NCI-H1105 (cell line): ENCODE measurements at places on chromosomes 12 and 14.

DNA sequence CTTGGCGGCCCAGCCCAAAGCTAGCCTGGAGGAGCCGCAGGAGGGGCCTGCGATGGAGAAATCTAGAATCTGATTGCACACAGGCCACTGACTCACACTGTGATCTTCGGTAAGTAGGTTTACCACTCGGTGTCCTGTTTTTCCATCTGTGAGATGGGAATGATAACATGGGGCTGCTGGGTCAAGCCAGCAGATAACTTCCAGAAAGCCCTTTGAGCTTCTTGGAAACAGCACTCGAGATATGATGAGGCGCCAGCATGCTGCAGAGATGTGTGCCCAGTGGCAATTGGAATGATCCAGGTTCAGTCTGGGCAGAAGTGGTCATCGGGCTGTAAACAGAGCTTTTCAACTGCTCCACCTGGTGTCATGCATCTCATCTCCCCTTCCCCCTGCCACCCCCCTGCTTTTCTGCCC is 771.3 kb upstream of the TBX3 start:
- DNase-seq: no peak

DNA sequence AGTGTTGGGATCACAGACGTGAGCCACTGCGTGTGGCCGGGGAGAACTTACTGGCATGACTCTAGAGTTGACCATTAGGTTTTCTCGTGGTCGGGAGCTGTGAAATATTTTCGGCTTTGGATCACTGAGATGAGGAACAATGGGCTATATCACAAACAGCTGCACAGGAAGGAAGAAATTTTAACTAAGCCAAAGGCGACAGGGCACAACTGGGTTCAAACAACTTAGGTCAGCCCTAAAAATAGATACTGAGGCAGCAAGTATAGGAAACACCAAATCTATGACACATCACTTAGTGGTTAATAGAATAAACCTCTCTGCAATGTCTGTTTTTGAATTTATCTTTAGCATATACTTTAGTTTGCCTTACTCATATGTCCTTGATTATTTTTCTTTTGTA is 162.9 kb downstream of the LRIG3 start:
- no peak for DNase-seq

DNA sequence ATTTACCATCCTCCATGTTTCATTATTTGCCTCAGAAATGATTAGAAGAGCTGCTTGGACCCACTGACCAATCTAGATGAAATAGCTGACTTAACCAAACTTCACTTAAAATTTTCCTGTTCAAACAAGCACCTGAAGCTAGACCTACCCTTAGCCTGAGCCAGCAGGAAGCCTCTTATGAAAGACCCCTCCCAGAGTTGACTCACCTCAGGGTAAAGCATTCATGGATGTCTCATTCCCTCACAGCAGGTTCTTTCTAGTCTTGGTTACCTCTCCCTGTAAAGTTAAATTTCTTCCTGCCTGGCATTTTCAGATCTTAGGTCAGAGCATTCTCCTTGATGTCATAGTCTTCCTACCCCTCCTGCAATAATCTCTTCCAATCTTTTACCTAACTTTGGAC is 1209.8 kb downstream of the FLRT2 start:
- no peak for DNase-seq

GRCh38 chr12:125065919-125066570 is 810 bp downstream of the AACS start:
- no peak for DNase-seq

DNA sequence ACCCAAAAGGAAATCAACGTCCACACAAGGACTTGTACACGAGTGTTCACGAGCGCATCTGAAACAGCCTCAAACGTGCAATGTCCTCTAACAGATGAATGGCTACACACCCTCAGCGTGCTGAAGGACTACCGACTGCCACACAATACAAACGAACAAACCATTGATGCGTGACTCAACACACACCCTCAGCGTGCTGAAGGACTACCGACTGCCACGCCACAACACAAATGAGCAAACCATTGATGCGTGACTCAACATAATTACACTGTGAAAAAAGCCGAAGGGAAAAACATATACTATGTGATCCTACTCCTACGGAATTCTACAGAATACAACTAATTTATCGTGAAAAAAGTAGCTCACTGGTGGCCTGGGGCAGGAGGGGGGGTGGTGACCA is 25.1 kb upstream of the BTBD6 start:
- DNase-seq: no peak

- no peak for DNase-seq
Observed at GRCh38 chr12:25189656-25190055, 5.3 kb downstream of the DNAI7 start.

- no peak for DNase-seq
Observed at GRCh38 chr14:66944872-66945271, 244.4 kb upstream of the GARIN2 start.

- DNase-seq: no peak
Observed at GRCh38 chr14:64906022-64906421, 8.2 kb upstream of the CHURC1 start.

DNA sequence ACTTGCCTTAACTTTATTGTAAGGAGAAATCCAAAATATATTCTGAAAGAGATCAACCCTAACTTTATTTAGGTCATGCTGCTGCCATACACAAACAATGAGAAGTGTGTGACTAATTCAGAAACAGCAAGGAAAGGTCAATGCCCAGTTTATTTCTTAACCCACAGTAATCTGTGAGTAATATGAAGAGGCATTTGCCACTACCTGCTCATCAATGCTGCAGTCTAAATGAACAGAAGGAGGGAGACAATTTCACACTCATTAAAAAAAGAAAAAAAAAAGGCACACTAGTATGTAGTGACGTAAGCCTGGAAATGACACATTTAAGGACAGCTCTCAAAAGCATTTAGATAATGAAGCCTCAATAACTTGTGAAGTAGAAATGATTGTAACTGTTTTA is 90.5 kb upstream of the FOXN3 start:
- no peak for DNase-seq

DNA sequence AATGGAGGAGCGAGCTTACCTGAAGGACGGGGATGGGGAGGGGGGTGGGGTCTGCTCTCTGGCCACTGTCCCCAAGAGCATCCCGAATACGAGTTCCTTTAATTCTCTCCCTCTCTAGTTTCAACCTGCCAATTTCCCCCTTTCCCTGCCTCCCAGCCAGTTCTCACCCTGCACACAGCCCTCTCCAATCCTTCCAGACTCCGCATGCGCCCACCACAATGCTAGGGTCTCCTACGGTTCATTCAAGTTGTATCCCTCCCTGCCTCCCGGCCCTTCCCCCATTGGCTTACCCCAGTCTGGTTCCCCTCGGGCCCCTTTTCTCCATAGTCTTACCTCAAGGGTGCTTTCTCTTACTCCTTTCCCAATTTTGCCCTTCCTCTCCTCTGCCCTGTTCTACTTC is 708 bp upstream of the IGFBP6 start:
- no peak for DNase-seq

DNA sequence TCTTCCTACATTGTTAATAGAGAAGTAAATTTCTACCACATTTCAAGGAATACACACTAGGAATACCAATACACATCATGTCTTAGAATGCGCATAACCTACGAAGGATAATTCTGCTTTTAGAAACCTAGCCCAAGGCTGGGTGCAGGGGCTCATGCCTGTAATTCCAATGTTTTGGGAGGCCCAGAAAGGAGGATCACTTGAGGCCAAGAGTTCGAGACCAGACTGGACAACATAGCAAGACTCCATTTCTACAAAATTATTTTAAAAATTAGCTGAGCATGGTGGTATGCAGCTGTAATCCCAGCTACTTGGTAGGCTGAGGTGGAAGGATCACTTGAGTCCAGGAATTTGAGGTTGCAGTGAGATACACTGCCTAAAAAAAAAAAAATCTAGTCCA is 206.9 kb downstream of the SOX5 start:
- DNase-seq: no peak

DNA sequence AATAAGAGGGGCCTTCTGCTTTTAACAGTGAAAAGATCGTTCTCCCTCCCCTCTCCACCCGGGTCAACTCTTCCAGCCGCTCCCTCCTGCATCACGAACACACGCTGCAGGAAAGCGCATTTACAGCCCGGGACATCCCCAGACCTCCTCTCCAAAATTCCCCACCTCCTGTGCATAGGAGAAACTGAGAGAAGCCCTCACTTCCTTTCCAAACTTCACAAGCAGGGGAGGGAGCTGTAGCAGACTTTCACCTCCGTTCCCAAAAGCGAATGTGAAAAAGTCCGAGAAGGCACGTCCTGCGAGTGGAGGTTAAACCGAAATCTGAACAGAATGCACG is 513 bp downstream of the BCAT1 start:
- DNase-seq: no peak

DNA sequence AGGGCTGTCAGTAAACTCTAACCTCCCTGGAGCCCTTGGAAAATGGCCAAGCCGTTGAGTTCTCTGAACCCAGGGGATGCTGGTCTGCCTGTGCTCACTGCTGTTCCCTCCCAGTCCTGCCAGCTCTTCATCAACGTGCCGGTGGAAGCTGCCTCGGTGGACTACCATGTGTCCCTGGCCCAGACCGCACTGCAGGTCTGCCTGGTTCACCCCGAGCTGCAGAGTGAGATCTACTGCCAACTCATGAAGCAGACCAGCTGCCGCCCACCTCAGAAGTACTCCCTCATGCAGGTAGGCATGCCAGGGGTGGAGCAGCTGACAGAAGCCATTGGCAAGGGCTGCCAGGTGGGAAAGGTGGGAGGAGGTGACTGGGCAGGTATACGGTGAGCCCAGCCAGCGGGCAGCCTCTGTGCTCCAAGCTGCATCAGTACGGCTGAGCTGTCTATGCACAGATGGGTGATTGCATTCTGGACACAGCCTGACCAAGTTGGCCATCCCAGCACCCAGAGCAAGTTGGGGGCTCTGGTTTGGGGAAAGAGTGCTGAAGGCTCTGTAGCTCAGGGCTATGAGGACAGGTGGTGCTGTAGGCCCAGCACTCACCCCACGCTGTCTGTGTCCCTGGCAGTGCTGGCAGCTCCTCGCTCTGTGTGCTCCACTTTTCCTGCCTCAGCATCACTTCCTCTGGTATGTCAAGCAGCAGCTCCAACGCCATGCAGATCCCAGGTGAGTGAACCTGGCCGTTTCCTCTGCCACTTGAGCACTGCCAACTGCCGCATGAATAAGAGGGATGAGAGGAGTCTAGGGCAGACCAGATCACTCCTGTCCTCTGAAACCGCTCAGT is 21.9 kb downstream of the PIGH start:
- DNase-seq: peak; percentile 7

- DNase-seq: no peak
Observed at GRCh38 chr12:85843606-85844310, 7.5 kb upstream of the RASSF9 start.

DNA sequence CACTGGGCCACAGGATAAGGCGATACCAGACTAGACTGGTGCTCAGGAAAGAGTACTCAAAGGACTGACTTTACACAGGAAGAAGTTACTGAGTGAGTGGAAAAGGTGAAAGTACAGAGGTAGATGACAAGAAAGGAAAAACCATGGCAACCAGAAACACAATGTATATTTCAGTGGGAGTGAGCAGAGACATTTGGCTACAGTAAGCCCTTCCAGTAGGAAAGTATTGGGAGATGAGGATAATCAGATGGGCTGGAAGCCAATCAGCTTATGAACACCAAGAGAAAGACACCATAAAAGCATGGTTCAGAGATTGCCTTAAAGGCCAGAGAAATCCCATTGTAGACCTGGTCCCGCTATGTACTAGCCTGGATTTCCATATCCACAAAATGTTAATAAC is 51.6 kb downstream of the TMTC1 start:
- no peak for DNase-seq

DNA sequence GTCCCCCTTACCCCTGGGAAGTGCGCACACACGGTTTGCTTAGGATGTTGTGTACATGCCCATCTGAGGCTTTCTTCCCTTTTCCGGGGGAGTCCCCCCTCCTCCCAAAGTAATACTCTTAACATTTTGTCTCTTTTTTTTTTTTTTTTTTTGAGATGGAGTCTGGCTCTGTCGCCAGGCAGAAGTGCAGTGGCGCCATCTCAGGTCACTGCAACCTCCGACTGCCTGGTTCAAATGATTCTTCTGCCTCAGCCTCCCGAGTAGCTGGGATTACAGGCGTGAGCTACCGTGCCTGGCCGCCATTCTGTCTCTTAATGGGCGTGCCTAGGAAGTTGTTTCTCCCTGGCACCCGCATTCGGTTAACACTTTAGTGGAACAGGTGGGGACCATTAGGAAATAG is 4.5 kb upstream of the GMFB start:
- no peak for DNase-seq

- DNase-seq: no peak
Observed at GRCh38 chr14:92579244-92579936, 65.8 kb downstream of the RIN3 start.
